ENCODE measurements at places on chromosomes 7 and 10. TPM values are rescaled to one million over a fixed set of nuclear protein-coding genes. Genes with fewer than 3 reads are reported as not detected.

DNA sequence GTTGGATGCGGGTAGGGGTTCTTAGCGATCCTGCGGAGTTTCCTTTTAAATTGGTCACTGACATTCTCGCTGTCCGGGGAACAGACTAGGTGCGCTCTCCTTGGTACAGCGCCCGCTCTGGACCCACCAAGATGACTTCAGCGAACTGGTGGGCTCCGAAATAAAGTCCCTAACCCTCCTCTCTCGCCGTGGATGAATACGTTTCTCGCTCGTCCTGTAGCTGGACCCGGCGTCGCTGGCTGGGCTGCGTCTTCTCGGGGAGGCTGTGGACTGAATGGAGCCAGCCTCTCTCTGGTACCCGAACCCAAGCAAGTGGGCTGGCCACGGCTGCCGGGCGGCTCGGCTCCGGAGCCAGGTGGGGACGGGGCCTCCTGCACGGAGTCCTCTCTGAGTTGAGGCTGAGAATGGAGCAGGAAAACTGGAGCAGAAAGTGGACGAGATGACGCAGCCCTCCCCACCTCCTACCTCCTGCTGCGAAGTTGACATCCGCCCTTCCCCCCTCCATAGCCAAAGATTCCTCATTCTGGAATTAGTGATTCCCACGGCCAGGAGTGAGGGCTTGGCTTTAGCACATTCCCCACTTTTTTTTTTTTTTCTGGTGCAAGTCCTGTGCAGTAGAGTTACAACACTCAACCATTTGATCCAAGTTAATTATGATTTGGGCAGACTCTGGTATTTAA lies 1.5 kb downstream of the UNC5B start:
- DNase-seq, result peak; percentile 82

The HOXA2 gene
- 0.09 TPM for polyA plus RNA-seq

DNA sequence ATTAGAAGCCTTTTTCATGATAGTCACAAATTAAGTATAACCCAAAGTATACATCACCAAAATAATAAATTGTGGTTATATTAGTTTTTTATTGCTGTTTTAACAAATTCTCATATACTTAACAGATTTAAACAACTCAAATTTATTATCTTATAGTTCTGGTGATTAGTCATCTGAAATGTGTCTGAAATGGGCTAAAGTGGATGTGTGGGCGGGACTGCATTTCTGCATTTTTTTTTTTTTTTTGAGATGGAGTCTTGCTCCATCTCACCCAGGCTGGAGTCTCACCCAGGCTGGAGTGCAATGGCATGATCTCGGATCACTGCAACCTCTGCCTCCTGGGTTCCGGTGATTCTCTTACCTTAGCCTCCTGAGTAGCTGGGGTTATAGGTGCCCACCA lies 891.5 kb upstream of the CELF2 start:
- DNase-seq, result no peak

The HOXA10 gene
- polyA plus RNA-seq, result 59.6 TPM

DNA sequence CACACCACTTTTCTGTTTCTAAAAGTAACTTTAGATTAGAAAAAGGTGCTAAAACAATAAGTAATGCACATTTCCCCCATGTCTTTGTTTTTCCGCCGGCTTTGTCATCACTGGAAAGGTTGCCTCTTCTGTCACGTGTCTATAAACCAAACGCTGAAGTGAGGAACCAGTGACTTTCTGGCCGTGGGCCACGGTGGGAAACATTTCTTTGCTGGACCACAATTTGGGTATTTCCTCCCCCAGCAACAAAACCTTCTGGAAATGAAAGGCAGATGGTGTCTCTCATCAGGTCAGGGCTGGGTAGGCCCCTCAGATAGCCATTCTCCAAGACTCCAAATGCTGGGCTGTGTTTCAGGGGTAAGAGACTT lies 174.5 kb downstream of the SH3PXD2A start:
- no peak for DNase-seq

The HABP2 gene
- not detected for polyA plus RNA-seq

The NAT16 gene
- 0.02 TPM for polyA plus RNA-seq

GRCh38 chr7:37411444-37412034 lies 37.1 kb downstream of the ELMO1 start:
- DNase-seq, result no peak

- DNase-seq, result no peak
Observed at GRCh38 chr10:124060148-124060720, 33.2 kb downstream of the CHST15 start.

DNA sequence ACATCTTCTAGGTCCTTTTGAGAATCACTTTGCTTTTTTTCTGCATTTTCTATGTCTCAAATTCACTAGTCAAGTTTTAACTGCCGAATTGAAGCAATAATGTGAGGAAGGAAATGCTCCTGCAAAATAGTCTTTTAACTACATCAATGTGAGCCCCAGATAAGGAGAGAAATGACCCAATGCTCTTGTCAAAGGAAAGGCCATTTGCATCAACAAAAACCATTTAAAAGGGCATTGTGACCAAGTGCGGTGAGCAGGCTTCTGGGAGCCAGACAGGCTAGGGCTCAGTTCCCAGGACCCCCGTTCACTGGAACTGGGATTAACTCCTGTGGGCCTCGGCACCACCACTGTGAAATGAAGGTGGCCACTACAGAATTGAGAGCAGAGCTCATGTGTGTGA lies 127.9 kb upstream of the EEPD1 start:
- DNase-seq, result no peak

DNA sequence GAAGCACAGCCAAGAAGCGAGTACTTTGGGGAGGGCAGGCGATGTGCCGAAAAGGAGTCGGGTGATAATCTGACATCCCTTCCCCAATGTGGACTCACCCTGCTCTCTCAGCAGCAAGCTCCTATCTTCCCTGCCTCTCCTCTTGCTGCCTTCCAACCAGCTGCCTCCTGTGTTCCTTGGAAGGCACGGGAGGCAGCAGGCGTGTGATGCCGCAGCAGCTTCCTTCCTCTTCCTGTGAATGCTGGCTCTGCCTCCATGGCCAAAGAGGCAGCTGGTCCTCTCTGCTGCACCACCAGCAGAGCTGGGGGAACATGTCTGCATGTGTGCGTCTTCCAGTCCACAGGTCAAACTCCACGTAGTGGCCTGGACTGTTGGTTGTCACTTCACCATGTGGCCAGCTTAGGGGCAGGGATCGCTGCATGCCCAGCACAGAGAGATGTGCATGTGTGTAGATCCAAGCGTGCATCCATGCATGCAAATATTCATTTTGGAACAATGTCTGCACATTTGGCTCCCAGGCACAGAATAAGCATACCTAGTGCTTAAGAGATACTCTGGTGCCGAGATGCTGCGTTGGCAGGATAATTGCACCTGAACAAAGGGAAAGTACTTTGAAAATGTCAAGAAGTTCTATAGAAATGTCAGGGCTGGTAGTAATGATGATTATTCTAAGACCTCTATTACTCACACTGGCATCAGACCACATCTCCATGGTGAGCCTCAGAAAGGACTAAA lies 499.8 kb downstream of the PLXNA4 start:
- no peak for DNase-seq

DNA sequence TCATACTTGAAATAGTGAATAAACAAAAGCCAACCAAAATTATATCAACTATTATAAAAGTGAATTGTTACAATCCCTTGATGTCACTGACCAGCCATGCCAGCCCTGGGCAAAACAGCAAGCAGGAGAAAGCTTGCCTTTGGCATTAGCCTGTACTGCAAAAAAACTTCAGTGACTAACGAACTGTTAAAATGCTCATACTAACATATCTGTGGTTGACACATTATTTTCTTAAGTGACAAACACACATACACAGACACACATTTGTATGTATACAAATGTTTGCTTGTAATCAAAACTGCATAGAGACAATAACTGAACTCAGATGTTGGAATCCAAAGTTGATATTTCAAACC lies 29.5 kb downstream of the CHCHD3 start:
- DNase-seq, result no peak

DNA sequence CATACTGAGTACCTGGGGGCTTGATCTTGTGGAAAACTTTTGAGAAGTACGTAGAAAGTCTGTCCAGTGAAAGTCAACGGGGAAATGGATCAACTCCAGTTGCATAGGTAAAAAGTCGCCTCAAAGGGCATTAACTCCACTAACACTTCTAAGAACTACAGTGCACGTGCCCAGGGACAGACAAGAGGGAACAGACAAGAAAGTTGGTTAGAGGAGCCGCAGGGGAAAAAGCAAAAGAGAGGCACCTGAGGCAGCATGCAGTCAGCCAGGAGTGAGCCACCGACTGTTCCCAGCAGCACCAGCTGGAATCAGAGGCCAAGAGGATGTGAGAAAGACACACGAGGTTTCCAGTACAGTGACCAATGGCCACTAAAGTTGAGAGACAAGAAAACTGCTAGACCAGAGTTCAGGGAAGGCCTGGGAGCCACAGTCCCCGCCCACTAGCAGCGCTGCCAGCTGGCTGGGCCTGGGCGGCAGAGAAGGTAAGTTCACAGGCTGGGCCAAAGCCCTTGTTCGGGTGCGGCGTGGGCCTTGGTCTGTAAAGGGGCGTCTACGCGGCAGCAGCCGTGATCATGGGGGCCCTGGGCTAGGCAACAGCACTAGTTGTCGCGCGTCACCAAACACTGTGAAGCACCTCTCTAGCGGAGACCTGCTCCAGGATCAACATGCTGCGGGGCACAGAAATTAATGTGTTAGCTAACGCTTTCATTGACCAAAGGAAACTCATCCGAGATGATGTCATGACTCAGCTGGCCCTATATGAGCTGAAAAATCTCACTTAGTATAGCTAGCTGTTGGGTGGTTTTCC lies 14.0 kb downstream of the ITGB1 start:
- DNase-seq, result no peak

GRCh38 chr7:41769162-41769561 lies 66.3 kb upstream of the INHBA start:
- no peak for DNase-seq

The CFAP69 gene
- polyA plus RNA-seq, result 2.3 TPM

The CDK14 gene
- polyA plus RNA-seq, result 11.8 TPM

GRCh38 chr10:75696536-75696935 lies 265.1 kb downstream of the LRMDA start:
- no peak for DNase-seq

DNA sequence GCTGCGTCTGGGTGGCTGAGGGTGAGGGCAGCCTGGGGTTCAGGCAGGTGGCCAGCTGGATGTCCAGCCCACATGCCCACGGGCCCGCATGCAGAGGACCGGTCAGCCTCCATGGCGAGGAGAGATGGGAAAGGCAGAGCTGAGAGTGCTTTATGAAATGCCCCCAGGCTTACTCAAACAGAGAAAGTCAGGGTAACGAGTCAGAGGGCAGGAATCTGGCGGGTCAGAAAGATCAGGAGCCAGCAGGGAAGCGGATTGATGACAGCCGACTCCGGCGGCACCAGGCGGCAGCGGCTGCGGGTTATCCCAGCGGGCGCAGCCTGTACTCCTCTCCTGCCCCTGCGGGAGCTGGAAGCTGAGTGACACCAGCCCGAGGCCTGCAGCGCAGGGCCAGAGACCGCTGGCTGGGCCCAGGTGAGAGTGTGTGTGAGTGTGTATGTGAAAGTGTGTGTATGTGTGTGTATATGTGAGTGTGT lies 13.4 kb downstream of the SLC13A4 start:
- no peak for DNase-seq

DNA sequence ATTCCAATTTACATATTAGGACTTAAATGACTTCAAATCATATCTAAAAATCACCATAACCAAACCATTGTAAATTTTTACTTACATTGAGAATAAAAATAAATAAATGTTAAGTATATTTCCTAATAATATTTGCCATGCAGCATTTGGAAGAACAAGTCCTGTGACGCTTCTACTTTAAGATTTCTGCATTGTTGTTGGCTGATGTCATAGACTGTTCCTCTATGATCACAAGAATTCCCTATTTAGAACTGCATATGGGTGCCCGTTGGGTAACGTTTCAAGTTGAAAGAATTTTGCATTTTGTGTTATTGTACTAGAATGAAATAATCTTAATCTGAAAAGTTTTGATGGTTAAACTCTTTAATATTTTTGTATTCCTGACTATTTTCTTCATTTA lies 5.1 kb upstream of the ITGB1 start:
- no peak for DNase-seq

The ADAMTS14 gene
- 1.2 TPM for polyA plus RNA-seq

GRCh38 chr10:91768123-91768522 lies 30.1 kb upstream of the TNKS2 start:
- DNase-seq, result no peak

DNA sequence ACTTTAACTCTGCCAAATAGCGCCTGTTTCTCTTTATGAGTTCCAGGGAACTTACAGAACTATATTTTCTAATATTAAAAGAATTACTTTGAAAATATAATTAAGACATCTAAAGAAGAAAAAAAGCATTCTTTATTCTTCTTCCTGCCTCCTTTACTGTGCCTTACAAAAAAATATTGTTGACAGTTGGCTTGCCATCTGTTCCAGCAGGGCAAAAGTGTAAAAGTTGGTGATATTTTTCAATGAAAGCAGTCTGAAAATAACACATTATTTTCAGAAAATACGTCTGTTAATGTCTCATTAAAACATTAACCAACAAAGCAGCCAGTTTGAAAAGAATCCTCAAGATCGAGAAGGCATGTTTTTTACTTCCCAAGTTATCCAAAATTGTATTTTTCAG lies 1032.2 kb upstream of the LRRTM3 start:
- no peak for DNase-seq

- DNase-seq, result no peak
Observed at GRCh38 chr10:122475100-122475499, 13.7 kb downstream of the HTRA1 start.

The NXPH1 gene
- polyA plus RNA-seq, result not detected

The PSPH gene
- 76.2 TPM for polyA plus RNA-seq

DNA sequence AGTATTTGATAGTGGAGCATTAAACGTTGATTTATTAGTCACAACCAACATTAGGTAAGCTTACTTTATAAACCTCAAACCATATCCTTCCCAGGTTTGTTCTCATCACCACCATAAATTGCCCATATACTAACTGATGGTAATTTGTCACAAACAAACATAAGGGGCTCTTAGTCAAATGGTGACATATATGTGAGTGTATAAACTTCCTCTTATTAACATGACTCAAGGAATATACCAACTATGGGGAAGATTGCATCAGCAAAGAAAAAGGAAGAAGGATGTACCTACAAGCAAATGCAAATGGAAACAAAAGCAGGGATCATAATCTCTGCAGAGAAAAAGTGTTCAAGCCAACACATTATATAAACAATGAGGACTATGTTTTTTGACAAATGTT lies 418.2 kb upstream of the AKR1E2 start:
- DNase-seq, result no peak

DNA sequence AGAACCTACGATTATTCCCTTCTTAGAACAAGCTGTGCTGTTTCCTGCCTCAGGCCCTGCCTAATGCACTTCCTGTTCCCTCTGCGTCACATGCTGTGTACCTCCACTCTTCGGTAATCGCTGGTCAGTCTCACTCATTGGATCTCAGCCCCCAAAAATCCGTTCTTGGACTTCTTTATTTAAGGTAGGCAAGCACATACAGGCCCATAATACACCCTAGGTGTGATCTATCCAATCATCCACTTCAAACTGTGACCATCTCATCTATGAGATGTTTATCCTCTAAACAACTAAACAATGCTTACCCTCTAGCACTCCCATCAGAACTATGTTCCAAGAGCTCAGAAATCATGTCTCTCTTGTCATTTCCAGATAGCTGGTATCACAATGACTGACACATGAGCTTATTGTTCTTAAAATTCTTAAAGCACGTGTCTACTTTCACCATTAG lies 83.9 kb downstream of the CADPS2 start:
- no peak for DNase-seq

GRCh38 chr10:44760513-44760912 lies 150.6 kb upstream of the TMEM72 start:
- DNase-seq, result no peak

The CLRN3 gene
- not detected for polyA plus RNA-seq
